Renal pelvis (tissue), 12 donors: ENCODE measurements at places on chromosomes 1 and 21.

GRCh38 chr1:207787776-207788175 lies 35.9 kb downstream of the CD46 start:
- no peak for DNase-seq

GRCh38 chr1:6998267-6998666 lies 213.0 kb downstream of the CAMTA1 start:
- DNase-seq: no peak

DNA sequence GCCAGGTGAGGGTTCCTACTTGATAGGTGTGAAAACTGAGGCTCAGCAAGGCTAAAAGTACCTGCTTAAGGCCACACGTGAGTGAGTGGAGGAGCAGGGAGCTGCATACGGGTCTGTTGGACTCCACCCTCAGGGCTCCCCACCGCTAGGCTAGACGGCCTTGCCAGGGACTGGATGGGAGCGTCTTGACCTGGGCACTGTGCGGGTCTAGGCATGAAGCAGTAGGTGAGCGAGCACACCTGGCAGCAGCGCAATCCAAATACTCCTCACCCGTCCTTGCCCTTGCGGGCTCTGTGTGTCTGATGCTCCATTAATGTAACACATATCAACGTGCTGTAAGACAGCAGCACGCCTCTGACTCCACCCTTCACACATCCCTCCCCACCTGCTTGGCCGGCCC lies 94.0 kb downstream of the LACTBL1 start:
- DNase-seq: no peak

GRCh38 chr1:101835988-101836387 lies 160.7 kb downstream of the OLFM3 start:
- no peak for DNase-seq

DNA sequence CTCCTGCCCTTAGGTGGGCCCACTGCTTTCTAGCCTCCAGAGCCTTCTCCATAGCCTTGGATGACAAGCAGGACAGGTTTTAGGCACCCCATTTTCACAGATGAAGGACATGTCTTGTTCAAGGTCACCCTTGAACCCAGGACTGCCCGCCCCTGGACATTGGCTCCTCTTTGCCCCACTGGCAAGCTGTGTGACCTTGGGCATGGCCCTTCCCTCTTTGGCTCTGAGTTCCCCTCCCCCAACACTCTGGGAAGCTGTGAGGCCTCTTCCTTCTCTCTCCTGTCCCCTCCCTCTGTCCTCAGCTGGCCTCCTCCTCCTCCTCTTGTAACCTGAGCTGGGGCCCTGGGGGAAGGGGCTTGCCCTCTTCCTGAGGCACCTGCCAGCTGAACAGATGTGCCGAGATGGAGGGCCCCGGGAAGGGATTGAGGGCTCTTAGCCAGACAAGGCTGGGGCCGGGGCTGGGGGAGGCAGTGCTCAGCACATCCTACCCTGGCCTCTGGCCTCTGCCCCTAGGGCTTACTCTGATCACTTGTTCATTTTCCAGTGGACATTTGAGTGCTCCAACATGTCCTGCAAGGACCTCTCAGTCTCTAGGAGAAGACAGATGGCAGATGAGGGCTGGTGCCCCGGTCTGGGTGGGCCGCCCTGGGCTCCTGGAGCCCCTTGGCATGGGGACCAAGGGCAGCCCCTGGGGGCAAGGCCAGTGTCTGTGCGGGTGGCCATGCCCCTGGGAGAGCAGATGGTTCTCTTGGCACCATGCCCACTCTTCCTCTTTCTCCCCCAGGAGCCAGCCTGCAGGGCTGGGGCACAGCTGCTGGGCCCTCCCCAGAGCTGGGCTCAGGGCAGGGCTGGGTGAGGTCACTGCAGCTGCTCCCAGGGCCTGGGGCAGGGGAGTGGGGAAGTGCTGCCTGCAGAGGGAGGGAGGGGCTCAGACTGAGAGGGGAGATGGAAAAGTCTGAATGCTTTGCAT lies 10.7 kb downstream of the FOXO6 start:
- no peak for DNase-seq

DNA sequence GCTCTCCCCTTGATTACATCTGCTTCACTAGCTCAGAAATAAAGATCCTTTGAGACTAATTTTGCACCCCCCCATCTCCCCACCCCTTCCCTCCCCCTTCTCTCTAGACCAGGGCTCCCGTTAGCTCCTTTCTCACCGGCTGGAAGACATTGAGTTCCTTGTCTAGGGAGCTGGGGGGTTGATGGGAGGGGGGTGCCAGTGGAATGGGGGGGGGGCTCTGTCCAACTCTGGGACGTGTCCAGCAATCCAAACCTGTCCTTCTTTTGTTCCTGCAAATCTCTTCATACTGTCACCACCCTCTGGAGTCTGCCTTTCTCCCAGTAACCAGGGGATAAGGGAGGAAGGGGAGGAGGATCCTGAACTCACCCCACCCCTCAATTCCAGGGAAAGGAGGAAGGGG lies 61.9 kb downstream of the RHBG start:
- no peak for DNase-seq

GRCh38 chr1:68225781-68226180 lies 6.5 kb downstream of the WLS start:
- no peak for DNase-seq

DNA sequence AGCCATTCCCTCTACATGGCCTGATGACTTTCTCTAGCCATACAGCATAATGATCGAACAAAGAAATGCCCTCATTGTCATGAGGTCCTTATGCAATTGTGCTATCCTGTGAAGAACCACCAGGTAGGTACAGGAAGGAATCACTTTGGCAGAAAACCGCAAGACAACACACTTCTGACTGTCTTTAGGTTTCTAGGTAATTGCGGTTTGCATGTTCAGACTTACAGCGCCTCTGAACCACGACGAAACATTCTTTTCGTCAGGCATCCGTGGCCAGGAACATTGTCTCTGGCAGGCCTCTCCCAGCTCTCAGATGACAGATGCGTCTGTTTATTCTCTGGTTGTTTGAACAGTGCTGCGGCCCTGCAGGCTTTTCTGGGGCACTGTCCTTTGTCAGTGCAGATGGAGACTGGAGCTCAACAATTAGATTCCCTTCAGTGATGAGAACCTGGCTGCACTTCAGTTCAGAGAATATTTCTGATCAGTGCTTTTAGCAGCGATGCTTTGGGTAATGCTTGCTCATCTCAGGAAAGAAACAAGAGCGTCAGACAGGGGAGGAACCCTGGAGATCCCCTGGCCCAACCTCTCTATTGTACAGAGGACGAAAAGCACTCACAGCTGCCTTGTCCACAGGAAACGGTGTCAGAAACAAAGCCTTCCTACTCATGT lies 63.4 kb downstream of the B3GALT5 start:
- peak; percentile 67 for DNase-seq

DNA sequence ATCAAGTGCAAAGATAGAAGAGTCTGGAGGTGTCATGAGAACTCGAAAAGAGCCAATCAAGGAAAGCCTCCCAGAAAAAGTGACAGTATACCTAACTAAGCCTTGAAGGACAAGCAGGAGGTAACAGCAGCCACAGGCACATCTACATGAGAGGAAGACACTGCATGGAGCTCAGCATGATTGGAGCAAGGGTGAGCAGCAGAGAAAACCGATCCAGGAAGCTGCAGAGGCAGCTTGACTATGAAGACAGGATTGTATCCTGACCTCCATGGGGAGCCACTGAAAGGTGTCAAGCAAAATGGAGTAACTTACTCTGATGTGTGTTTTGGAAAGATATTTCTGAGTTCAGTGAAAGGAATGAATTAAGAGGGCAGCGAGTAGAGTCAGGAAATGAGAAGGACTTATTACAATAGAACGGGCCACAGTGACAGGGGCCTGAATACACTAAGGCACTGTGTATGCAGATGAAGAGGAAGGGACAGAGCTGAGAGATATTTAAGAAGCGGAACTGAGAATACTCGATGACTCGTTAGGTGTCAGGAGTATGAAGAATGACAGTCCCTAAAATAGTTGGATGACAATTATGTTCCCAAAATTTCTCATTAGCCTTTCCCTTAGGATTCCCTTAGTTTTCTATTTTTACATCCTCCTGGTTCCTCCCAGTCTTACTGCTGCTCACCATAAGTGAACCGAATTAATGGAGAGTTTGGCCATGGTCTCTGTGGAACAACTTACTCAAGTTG lies 139.3 kb upstream of the NFIA start:
- DNase-seq: no peak

GRCh38 chr21:15495965-15496364 lies 233.8 kb upstream of the USP25 start:
- DNase-seq: no peak

GRCh38 chr1:21297975-21298374 lies 7.7 kb upstream of the ECE1 start:
- no peak for DNase-seq

DNA sequence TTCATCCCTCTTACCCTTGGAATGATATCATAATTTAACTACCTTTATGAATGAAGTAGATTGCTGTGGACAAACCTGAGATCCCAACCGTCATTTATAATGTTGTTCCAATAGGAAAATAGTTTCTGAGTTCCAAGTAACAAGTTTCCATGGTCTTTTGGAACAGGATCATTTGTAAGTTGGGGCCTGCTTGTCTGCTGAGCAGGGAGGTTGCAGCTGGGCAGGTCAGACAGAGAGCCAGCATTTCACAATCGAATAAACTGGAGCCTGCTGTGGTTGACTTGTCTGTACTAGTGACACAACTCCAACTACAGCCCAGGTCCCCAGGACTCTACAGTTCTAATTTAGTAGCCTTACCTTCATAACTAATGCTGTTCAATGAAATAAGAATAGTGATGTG lies 18.6 kb upstream of the RALGPS2 start:
- DNase-seq: no peak

- DNase-seq: no peak
These were observed 662.5 kb downstream of the PLA2G4A start for GRCh38 chr1:187491082-187491720.

DNA sequence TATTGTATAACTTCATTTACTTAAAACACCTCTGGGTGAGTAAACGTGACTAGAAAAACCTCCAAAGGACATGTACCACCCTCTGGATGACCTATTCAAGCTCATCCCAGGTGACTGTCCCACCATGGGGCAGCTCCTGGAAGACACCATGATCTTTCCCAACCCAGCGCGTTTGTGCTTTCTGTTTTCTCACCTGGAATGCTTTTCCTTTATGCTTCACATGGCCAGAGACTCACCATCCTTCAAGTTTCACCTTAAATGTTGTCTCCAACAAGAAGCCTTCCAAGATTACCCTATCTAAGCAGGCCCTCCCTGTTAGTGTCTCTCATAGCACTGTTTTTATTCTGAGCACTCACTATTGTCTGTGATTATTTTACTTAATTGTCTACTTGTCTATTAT lies 11.1 kb downstream of the CYP4B1 start:
- DNase-seq: no peak

DNA sequence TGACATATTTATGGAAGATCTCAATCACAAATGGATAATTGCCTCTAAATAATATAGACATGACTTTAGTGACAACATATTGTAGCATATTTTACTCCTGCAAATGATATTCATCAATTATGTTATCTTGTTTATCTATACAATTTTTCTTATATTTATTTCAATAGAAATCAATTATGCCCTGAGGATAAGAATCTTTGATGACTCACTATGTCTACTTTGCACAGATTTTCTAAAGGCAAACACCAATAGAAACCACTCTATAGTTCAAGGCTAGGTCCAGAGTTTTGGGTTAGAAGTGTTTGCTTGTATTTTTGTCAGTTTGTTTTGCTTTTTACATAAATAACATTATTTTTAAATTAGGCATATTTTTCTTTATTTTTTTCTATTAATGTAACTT lies 879.0 kb downstream of the LTN1 start:
- no peak for DNase-seq

DNA sequence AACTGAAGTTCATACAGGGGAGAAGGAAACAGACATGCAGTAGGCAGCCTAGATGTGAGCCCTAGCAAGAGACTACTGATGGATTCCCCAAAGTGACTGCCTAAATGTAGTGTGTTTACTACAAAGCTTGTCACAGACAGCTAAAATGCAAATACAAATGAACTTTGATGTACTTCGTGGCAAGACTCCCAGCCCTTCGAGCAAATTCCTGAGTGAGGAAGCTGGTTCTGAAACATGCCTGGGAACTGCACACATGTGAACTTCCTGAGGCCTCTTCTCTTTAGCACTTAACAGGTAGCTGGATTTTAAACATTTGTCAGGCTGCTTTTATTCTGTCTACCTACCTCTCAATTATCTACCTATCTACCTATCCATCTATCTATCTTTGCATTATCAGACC lies 6.7 kb upstream of the IRF2BP2 start:
- no peak for DNase-seq

- no peak for DNase-seq
These were observed 77.6 kb upstream of the IFNAR2 start for GRCh38 chr21:33151941-33152731.

DNA sequence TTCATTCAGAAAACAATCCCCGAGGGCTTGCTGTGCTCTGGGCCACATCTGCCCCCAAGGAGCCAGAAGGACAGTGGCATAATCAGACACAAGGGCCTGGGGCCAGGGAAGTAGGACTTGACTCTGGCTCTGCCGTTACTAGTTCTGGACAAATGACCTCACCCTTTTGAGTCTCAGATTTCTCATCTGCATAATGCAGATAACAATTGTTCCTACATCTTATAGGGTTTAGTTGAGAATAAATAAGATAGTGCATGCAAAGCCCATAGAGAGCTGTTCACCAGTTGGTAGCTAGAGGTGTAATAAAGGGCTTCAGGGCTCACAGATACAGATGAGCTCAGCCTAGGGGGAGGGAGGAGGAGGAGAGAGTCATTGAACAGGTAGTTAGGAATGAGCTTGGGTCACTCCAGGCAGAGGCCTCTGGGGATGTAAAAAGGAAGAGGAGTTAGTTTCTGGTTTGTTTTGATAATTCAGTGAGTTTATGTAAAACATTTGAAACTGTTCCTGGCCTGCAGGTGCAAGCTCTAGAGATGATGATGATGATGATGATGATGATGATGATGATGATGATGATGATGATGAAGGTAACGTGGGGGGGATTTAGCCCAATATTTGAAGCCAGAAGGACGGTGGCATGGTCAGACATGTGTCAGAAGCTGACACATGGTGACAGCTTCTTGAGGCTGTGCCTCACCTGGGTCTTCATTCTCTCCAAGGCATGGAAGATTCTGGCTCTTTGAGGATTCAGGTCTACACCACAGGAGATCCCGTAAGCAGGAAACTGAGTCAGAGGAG lies 858 bp downstream of the LACTBL1 start:
- DNase-seq: no peak

- no peak for DNase-seq
These were observed 70.0 kb downstream of the PRKAA2 start for GRCh38 chr1:56715156-56715555.

GRCh38 chr1:181659321-181659957 lies 176.1 kb downstream of the CACNA1E start:
- DNase-seq: no peak

- DNase-seq: no peak
These were observed 16.9 kb downstream of the FTCD start for GRCh38 chr21:46138383-46138970.

DNA sequence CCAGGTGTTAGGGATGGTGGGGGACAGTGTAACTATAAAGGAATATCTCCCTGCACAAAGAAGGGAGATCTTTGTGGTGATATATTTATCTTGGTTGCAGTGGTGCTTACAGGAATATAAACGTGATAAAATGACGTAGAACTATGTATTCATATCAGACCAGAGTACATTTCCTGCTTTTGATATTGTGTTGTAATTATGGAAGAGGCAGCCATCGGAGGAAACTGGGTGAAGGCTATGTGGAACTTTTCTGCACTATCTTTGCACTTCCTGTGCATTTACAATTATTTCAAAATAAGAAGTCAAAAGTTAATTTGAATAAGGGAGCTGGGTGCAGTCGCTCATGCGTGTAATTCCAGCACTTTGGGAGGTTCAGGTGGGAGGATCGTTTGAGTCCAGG lies 37.6 kb downstream of the NDUFS5 start:
- no peak for DNase-seq

GRCh38 chr1:96722958-96723357 lies 1.4 kb downstream of the PTBP2 start:
- no peak for DNase-seq

GRCh38 chr1:89962742-89963075 lies 32.2 kb upstream of the ZNF326 start:
- no peak for DNase-seq
